T-helper 9 cell (primary cell): ENCODE measurements at places on chromosomes 16 and 17.

- DNase-seq: no peak
Measured at GRCh38 chr17:30393491-30393890, 14.8 kb downstream of the CPD start.

DNA sequence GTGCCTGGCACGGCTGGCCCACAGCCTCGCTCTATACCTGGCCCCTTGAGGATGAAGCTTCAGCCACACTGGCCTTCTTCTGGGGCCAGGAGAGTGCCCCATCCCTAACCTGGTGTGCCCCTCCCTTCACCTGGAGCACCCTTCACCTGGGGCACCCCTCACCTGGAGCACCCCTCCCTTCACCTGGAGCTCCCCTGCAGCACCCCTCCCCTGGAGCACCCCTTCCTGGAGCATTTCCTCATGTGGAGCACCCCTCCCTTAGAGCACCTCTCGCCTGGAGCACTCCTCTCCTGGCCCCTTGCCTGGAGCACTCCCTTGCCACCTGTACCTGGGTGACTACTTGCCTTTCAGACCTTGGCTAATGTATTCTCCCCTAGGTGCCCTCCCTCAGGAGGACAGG, 2.4 kb upstream of the FBXL16 start:
- DNase-seq: no peak

DNA sequence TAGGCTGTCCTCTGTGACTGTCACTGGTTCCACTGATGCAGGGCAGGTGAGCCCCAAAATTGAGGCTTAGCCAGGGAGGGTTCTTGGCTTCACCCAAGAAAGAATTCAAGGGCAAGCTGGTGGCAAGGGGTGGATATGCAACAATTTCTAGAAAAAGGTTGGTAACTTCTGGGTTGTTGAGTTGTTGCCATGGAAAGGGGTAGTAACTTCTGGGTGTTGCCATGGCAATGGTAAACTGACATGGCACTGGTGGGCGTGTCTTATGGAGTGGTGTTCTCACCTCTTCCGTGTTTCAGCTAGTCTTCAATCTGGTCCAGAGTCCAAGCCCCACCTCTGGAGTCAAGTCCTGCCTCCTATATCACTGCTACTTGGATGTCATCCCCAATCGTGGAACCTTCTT, 9.5 kb upstream of the GUCY2D start:
- DNase-seq: no peak

DNA sequence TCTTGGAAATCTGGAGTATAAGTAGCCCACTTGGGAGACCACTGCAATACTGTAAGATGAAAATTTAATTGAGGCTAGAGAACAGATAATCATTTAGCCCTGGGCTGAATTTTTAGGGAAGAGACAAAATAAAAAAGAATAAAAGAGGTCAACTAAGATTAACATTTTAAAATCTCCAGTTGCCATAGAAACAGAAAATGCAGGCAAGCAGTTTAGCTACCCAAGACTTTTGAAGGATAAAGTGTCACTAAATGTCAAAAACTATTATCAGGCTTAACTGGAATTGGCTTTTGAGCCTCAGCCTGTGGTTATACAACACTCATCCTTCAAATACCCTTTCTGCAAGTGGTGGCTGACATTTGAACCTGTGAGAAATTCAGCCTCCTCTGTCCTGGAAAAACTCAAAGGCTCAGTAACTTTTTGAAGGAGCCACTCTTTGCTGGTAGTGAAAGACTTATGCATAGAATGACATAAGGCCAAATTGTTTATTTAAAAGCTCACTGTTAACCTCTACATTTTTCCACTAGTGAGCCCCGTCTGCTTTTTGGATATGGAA, 220.7 kb upstream of the KCNJ16 start:
- no peak for DNase-seq

DNA sequence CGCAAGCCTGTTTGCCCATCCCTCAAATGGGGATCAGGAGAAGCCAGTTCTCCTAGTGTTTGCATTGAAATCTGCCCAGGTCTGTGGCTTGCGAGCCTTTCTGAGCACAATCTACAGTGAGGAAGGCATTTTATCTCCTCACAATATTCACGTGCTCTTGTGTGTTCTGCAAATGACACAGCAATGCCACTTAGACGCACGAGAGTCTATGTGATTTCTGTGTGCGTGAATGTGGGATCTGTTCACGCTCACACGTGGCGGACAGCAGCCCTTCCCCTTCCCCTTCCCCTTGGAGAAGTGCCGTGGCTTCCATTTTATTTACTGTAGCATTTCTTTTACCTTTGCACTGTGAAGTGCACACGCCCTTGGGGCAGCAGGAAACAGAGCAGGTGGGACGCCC, 17.7 kb upstream of the CBFA2T3 start:
- DNase-seq: no peak

- no peak for DNase-seq
Measured at GRCh38 chr17:3974138-3974687, 10.0 kb upstream of the ATP2A3 start.

DNA sequence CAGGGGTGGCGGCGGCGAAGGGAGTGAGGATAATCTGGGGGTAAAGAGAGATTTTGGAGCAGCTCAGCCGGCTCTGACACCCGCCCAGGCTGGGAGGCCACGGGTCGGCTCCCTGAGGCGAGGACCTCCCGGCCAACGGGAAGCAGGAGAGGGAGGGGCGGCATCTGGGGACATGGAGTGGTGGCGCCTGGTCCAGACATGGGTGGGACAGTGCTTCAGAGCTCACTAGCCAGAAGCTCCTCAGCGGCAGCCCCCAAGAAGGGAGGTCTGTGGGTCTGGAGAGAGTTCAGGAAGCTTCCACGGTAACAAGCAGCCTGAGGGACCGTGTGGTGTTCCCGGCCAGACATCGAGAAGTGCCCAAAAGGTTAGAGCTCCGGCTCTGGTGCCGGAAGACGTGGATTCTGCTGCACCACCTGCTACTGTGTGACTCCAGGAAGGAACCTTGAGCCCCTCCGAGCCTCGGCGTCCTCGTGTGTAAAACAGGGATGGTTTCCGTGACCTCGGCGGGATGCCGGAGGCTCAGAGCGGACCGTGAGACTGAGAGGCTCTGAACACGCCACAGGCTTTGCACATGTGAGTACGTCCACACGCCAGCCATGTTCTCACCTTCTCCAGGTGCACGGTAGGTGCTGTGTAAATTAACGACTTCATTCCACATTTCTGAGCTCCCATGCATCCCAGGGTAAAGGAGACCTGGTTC, 56.9 kb downstream of the TIMM22 start:
- no peak for DNase-seq

GRCh38 chr17:32757963-32758362, 119.0 kb downstream of the MYO1D start:
- no peak for DNase-seq

DNA sequence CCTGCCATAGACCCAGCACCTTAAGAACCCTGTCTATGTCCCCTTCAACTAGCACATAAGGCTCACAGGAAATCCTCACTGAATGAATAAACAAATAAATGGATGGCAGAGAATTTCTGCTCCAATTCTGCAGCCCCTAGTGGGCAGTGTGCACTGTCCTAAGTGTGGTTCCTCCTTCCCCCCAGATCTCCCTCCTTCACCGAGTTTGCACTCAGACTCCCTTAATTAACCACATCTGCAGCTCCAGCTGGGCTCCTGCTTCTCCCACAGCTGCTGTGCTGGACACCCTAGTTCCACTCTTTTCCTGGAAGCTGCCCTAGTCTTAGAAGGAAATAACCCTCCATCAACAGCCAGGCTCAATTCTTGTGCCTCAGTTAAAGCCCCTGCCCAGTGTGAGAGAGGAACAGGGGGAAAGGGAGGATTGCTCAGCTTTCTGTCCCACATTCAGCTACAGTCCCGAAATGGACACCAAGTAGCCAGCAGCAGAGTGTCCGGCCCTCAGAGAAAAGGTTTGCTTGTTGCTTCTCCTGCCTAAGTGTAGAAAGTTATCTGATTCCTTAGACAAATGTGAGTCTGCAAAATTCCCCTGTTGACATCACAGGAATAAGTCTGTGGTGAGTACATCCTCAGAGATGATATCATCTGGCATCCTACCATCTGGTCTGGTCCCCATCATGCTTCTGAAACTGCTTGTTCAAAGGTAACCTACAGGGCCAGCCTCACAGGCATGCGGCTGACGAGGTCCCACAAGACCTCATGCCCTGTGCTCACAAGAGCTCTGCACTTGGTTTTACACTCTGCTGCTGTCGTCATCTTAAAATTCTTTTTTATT, 12.3 kb downstream of the LRRC3C start:
- no peak for DNase-seq

GRCh38 chr17:37841232-37841631, 83.0 kb upstream of the TBC1D3K start:
- DNase-seq: no peak

GRCh38 chr17:57671667-57672632, 73.1 kb downstream of the CCDC182 start:
- peak; percentile 57 for DNase-seq

GRCh38 chr17:79826204-79826680, 13.0 kb downstream of the CBX4 start:
- DNase-seq: no peak

DNA sequence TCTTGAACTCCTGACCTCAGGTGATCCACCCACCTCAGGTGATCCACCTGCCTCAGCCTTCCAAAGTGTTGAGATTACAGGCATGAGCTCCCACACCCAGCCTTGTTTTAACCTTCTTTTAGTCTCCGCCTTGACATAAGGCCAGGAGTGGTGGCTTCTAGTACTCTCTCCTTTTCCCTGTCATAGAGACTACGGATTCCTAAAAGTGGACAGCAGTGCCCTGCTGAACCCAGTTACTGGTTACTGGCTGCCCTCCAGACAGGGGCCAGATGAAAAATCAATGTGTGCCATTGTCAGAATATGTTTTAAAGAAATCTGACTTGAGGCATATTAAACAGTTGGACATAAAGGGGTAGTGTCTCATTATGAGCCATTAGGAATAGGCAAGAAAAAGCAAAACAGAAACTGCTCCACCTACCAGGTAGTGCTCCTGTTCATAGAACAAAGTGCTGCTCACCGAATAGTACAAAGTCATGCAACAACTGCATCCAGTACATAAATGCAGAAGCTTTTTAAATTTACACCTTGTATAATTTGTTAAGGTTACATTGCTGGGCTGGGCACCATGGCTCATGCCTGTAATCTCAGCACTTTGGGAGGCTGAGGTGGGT, 32.1 kb downstream of the TRIM25 start:
- no peak for DNase-seq

DNA sequence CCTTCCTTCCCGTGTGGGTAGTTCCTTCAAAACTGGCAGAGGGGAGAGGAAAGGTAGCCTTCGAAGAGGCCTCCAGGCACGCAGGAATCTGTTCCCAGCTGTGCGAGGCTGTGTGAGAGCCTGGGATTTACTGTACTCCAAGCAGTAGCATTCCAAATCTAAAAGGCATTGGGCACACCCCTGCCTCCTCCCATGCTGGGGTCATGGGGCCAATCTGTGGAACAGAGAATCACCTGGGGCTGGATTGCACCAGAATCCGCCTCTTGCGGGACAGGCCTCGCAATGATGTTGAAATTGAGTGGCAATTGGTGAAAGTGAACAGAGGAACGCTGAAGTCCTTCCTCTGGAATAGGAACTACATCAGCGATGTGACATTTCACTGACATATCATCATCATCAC, 72.5 kb upstream of the IRX3 start:
- DNase-seq: no peak

DNA sequence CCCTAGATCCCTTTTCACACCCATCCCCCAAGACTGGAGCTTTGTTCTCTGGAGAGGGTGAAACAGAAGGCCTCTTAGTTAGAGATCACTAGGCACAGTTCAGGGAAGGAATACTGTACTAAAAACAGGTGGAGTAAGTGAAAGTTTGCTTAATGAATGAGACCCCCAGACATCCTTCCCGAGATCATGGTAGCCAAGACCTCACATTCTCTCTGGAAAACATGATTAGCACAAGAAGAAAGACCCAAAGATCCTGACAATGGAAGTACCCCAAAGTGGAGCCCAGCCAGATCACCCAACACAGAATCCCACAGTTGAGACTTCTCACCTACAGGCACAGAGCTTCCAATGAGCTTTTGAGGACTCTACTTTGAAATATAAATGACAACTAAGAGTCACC, 3.4 kb upstream of the CMTM4 start:
- DNase-seq: no peak

- no peak for DNase-seq
Measured at GRCh38 chr17:63987221-63988126, 10.7 kb upstream of the PRR29 start.

- DNase-seq: peak; percentile 26
Measured at GRCh38 chr16:53094013-53094630, 39.3 kb downstream of the CHD9 start.

- no peak for DNase-seq
Measured at GRCh38 chr16:1533443-1533951, at the start of gene TMEM204. Gene TMEM204 (plus strand): TSS chr16:1533666. CDS start chr16:1534276, 610 bp downstream.

GRCh38 chr16:58709333-58709732, 24.8 kb upstream of the SLC38A7 start:
- DNase-seq: no peak

- no peak for DNase-seq
Measured at GRCh38 chr17:27351759-27352158, 57.8 kb downstream of the WSB1 start.

- no peak for DNase-seq
Measured at GRCh38 chr17:75456039-75456416, 407 bp upstream of the TMEM94 start.

GRCh38 chr17:9151091-9151490, 129.8 kb downstream of the NTN1 start:
- DNase-seq: no peak

- no peak for DNase-seq
Measured at GRCh38 chr17:82493226-82493781, 26.2 kb upstream of the FOXK2 start.

DNA sequence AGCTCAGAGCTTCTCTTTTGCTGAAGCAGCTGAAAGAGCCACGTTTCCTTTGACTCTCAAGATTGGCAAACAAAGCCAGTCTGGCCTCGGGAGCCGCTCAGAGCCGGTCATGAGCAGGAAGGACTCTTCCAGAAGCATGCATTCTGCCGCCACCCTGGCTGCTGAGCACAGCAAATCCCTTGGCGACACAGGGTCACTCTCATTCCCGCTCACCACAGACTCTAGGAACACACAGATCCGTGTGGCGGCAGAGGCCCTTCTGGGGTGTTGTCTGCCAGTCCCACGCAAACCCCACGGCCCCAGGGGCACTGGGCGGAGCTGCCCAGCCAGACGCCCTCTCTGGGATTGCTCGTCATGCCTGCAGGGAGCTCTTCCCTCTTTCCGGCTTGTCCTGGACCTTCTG, 157.0 kb downstream of the C16orf95 start:
- DNase-seq: no peak
